Stimulated activated CD4-positive, alpha-beta T cell treated with anti-CD3 and anti-CD28 coated beads, Interleukin-12 subunit alpha, Interleukin-12 subunit beta, amount 100 ng/mL, for 48 hours (primary cell): ENCODE measurements at places on chromosomes 1 and 21.

- DNase-seq = no peak
Measured at GRCh38 chr1:43293896-43294760, 6.7 kb upstream of the TIE1 start.

- no peak for DNase-seq
Measured at GRCh38 chr1:164891615-164892014, 332.6 kb downstream of the PBX1 start.

- DNase-seq = no peak
Measured at GRCh38 chr1:202133001-202133400, 10.3 kb downstream of the GPR37L1 start.

DNA sequence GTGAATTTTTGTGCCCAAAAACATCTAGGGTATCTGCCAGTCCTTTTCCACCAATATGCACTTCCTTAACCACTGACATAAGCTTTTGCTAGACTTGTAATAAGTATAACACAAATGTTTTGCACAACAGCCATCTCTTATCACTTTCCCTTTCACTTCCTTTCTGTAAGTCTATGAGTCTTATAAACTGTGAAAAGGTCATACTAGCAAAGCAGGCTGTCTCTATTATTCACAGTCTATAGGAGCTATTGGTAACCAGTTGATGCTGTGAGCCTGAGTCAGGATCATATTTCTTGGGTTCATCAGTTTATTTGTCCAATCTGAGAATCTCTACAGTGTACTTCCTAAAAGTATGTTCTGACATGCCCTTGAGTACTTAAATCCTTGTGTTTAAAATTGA is 172.6 kb downstream of the CHRM3 start:
- no peak for DNase-seq
